Activated CD4-positive, alpha-beta T cell treated with anti-CD3 and anti-CD28 coated beads, Interleukin-2, amount 10 ng/mL, durations not matched to agents 7 days and 5 days (primary cell): ENCODE measurements at places on chromosomes 7 and 10.
A peak's percentile ranks its signal among the peaks of the same experiment; 100 is the strongest.

DNA sequence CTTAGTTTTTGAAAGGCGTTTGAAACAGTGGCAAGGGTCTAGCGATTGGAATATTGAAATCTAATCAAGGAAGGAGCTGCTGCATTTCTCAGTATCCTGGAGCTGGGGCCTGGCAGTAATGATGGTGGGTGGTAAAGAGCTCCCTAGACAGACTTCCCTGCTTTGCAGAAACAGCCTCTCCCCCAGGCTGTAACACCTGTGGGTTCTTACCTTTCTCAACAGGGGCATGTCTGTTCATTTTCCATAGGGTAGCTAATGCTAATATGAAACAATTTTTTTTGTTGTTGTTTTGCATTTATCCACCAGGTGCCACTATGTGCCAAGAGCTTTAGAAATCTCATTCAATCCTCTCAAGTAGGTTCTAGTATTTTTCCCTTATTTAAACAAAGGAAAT is 345.5 kb downstream of the REEP3 start:
- DNase-seq: no peak

- DNase-seq: no peak
These were observed 46.8 kb downstream of the TYW1B start for GRCh38 chr7:72781161-72781560.

- no peak for DNase-seq
These were observed 635.6 kb upstream of the SORCS1 start for GRCh38 chr10:107800061-107800460.

DNA sequence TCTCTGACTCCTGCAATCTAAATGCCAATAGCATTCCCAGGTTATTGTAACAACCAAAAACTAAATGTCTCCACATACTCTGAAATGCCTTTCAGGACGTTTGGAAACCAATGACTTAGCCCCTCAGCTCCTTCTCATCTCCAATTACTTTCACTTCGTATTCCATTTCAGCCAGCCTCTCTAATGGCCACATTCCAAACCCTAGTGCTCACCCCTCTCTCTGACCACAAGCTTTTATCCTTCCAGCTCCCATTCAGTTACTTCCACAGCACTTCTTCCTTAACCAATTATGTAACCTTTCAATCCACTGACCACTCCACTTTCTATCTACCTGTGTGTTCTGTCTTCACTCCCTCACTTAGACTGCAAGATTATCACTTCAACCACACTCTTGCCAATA is 4.3 kb downstream of the NOC3L start:
- no peak for DNase-seq

DNA sequence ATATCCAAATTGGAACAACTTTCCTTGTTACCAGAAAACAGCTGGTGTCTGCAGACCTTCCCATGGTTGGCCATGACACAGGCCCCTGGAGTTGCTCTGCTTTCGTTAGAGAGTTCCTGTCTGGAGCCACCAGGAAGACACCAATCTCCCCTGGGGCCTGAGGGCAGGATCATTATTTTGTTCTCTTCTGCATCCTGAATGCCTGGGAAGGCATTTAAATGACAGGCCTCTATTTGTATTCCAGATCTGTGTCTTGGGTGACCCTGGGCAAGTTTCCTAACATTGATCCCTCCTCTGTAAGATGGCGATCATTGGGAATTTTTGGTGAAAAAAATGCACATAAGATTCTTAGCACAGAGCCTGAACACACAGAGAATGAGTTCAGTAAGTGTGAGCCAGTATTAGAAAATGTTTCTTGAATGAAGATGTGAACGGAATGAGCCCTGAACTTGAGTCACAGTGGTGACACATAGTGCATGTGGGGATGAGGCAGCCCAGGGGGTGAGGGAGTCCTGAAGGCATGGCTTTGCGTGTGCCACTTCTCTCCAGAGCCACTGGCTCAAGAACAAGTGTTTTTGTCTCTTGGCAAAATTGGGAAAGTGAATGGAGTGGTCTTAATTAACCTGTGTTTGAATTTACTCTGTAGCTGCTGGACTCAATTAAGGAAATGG is 28.4 kb downstream of the BMPER start:
- no peak for DNase-seq

GRCh38 chr7:101859411-101860106 is 42.1 kb downstream of the CUX1 start:
- no peak for DNase-seq

DNA sequence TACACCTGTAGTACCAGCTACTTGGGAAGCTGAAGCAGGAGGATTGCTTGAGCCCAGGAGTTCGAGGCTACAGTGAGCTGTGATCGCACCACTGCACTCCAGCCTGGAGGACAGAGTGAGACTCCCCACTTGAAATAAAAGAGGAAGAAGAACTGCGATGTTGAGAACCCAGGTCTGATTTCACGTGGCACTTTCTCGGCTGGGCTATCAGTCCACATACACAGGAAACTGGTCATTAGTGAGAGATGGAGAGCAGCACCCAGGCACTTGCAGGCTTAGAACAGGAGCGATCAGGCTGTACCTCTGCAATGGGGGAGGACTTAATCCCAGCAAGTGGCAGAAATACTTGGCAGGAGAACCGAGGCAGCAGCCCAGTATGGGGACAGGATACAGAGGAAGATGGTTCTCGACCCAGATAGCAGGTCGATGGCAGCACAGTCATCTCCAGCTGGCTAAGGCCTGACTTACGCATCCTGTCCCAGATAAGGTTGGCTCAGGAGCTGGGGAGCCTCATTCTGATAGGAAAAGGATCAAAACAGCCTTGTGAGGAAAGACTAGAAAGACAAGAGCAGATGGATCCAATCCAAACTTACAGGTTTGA is 487.7 kb upstream of the AUTS2 start:
- no peak for DNase-seq

DNA sequence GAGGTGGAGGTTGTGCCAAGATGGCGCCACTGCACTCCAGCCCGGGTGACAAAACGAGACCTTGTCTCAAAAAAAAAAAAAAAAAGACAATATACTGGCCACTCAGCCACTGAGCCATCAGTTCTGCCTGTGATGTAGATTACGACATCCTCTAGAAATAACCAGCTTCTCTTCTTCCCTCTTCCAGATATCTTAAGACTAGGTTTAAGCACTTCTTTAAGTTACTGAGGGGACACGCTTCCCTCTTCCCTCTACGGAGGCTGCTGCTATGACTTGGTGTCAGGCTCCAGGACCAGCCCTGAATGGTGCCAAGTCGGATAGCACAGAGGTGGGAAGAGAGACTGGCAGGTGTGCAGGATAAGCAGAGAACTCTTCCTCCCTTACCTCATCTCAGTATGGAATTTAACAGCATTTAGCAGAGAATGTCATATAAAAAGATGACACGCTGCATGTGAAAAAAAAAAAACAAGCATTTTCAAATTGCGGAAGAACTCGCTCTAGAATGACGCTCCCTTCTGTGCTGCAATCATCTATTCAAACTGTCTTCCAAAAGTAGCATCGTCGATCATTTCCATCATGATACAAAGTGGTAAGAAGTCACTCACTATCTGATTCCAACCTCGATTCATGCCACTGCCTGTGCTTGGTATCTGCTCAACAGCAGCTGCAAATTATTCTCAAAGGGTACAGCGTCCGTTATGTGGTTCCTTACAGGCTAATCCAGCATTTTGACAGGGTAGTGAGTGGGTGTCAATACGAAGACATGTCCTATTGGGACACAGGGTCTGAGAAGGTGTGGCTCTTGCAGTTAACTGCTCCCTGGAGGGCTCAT is 13.8 kb downstream of the DAGLB start:
- DNase-seq: no peak

- no peak for DNase-seq
These were observed 25.4 kb downstream of the TRDMT1 start for GRCh38 chr10:17176091-17176490.

- no peak for DNase-seq
These were observed 150.9 kb upstream of the FOXK1 start for GRCh38 chr7:4531236-4531635.

- peak; percentile 52 for DNase-seq
These were observed 6.7 kb downstream of the ATP6V1F start for GRCh38 chr7:128869138-128869943.

DNA sequence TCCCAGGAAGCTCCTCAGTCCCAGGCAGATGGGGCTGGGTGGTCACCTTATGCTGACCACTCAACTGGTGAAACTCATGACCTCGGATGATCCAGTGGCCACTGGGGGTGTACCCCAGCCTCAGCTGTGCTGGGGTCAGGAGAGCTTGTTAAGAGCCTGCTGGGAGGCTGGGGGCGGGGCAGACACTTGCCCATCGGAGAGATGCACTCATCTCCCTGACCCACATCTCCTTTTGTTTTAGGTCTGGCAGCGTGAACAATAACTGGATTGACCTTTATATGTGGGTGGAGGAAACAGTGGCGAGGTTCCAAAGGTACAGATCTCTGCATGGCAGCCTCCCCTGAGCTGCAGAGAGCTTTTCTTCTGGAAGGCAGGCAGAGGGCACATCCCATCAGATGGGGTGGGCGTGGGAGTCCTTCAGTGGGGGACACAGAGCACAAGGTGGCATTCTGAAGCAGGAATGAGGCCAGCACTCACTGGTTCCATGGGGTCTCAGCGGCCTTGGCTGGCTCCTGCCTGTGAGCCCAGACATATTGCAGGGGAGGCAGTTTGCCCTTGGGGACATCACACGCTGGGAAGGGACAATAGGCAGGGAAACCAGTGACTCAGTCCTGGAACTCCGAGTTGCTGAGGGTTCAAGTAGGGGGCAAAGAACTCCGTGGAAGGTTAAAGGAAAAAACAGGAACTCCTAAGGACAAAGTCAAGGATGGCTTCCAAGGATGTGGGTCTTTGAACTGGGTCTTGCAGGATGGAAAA is 5.2 kb downstream of the ANTXRL start:
- DNase-seq: no peak

GRCh38 chr10:90213346-90213745 is 512.0 kb downstream of the KIF20B start:
- DNase-seq: no peak

DNA sequence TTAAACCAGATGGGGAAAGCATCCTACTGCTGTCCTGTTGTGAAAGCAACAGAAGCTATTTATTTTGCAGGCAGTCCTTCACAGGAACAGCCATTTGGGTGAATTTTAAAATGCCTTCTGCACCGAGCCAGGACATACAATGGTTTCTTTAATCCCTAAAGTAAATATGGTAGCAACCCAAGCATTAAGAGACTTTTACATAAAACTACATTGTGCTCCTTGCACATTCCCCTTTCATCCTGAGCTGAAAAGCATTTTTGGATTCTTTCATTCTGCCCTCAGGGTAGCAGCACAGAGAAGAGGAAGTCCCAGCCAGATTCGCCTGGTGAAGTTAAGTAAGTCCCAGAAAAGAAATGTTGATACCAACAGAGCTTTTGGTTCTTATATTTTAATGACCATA is 84.0 kb upstream of the FAM3C start:
- DNase-seq: no peak

- peak; percentile 63 for DNase-seq
These were observed 120.0 kb upstream of the PLPP4 start for GRCh38 chr10:120336911-120337540.

DNA sequence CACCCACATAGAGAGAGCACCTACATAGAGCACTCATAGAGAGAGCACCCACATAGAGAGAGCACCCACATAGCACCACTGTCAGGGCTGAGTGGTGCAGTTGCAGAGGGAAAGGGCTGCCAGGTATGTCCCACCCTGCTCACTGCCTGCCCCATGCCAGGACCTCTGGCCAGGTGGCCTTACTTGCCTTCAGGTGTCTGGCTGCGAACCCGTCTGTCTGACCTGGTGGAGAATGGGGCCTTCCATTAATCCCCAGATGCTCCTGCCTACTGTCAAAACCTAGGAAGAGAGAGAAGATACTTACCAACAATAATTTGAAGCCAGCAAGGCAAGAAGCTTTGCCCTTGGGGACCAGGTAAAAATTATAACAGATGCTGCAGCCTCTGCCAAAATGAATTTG is 51.1 kb downstream of the INSIG1 start:
- DNase-seq: no peak

DNA sequence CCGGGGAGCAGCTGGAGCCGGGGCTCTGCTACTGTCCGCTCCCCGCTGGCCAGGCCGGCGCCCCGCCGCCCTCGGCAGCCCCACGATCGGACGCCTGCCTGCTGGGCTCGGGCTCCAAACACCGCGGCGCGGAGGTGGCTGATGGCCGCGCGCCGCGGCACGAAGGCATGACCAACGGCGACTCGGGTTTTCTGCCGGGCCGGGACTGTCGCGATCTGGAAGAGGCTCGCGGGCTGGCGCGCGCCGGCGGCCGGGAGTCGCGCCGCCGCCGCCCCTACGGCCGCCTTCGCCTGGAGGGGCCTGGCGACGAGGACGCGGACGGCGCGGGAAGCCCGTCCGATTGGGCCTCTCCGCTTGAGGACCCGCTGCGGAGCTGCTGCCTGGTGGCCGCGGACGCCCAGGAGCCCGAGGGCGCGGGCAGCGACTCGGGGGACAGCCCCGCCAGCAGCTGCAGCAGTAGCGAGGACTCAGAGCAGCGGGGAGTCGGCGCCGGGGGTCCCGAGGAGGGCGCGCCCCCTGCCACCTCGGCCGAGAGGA is 570 bp downstream of the TBC1D12 start:
- no peak for DNase-seq

GRCh38 chr10:35754519-35754918 is 112.4 kb upstream of the FZD8 start:
- no peak for DNase-seq

DNA sequence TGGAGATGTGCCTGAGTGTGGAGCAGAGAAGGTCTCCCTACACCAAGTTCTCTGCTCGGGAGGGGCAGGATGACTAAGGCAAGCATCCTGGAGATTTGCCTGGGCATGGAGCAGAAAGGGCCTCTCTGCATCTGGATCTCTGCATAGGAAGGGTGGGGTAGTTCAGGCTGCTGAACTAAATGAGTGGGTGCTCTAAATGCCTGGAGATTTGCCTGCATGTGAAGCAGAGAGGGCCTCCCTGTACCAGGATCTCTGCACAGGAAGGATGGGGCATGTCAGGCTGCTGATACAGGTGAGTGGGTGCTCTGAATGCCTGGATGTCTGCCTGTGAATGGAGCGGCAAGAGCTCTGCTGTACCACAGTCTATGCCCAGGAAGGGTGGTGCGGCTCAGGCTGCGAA is 680.7 kb downstream of the SUGCT start:
- DNase-seq: no peak

GRCh38 chr7:130160455-130160854 is 44.8 kb downstream of the TMEM209 start:
- no peak for DNase-seq

GRCh38 chr10:78214955-78215354 is 181.3 kb downstream of the RPS24 start:
- no peak for DNase-seq
